ENCODE measurements at places on chromosomes 4 and X.

- DNase-seq = no peak
These were observed 53.1 kb downstream of the CHRNA9 start for GRCh38 chr4:40388239-40388638.

GRCh38 chr4:185803022-185803421 is 9.0 kb downstream of the SORBS2 start:
- DNase-seq = no peak

- DNase-seq = no peak
These were observed at the start of gene PCDH19 for GRCh38 chrX:100409610-100410590. Gene PCDH19 (minus strand): TSS chrX:100410273. CDS start chrX:100408597, 1,676 bp downstream.

DNA sequence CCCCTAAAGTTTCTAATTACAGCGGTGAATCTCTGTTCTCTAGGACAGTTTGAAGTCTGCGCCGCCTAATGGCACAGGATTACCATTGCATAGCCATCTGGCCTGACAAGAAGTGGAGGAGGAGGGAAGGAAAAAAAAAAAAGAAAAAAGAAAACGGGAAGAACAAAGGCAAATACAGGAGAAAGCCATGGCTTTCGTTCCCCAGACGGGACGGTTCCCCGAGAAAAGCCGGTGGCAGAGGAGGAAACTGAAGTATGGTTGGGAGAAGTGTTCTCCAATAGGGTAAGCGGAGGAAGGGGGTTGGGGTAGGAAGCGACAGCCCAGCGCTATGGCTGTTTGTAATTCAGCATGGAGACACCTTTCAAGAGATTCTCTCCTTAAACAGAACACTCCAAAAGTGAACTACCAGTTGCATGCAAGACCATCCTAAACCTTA is 80.8 kb downstream of the HMGN5 start:
- DNase-seq = no peak

DNA sequence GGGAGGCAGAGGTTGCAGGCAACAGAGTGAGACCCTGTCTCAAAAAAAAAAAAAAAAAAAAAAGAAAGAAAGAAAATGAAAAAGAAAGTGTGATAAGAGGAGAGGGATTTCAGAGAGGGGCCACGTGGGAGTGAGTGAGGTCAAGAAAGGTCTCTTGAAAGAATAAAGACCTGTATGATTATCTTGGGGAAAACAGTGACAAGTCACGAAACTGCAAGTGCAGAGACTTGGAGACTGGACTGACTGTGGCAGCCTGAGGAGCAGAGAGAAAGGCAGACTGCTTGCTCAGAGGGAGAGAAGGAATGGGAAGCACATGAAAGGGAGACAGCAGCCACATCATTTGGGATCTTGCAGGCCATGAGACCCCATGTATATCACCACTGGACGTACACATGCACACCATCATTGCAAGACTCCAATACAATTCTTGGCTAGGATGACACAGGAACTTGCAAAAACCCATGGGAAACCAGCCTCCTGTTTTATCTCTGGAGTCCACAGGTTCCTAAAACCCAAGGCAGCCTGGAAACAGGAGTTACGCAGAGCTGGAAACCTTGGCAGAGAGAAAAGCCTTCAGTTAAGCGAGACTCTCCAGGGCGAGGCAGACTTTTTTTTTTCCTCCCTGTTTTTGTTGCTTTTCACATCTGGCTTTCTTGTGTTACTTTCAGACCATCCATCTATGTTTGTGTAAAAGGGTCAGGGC is 207.0 kb upstream of the TBL1X start:
- no peak for DNase-seq

DNA sequence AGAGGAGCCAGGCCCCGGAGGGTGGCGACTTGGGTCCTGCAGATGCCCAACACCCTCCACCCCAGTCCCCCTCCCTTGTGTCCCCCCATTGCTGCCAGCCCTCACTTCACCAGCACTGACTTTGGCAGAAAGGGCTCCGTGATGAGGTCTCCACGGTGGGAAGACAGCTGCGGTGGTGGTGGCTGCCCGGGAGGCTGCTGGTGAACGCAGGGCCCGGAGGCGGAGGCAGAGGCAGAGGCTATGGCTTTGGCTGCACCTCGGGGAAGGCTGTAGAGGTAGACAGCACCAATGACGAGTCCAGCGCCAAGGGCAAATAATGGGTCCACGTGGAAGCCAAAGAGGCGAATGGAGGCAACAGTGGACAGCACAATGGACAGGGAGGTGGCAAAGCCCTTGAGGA is 6.8 kb downstream of the SLC35A2 start:
- DNase-seq = no peak

DNA sequence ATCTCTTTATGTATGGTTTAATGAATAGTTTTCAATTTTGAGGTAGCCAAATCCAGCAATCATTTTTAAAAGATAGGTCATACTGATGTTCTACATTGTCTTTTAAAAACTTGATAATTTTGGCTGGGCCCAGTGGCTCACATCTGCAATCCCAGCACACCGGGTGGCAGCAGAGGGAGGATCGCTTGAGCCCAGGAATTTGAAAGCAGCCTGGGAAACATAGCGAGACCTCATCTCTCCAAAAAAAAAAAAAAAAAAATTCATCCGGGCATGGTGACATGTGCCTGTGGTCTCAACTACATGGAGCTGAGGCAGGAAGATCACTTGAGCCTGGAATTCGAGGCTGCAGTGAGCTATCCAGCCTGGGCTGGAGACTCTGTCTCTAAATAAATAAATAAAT is 419.8 kb downstream of the GALNTL6 start:
- DNase-seq = no peak
